ENCODE measurements at places on chromosomes 1 and 21.

GRCh38 chr1:110636149-110636935 lies 30.2 kb upstream of the KCNA2 start:
- DNase-seq = no peak

DNA sequence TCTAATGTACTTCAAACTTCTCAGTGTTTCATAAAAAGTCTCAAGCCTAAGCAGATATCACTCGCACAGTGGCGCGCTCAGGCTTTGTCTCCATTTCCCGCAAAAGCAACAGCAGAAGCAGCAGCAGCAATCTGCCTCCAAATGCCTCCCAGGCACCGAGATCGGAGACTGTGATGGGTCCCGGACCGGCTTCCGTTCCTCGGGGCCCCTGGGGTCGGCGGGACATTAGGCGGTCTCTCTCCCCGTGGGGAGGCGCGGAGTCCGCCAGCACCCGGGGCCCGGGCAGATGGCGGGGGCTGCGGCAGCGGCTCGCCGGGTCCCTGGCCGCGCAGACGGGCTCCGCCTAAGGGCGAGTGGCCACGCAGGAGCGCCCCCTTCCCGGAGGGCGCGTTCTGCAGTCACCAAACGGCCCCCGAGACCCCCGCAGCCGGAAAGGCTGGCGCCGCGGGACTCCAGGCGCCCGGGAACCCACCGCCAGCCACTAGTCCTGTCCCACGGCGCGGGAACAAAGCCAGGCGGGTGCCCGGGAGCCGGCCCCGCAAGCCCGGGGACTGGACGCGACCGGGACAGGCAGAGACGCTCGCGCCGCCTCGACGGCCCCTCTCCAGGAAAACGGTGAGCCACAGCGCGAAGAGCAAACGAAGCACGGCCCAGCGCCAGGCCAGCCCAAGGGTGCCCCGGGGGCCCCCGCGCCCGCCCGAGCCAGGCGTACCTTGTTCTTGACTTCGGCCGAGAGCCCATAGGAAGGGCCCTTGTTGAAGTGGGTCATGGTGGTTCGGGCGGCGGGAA lies 590 bp downstream of the CNN3 start:
- DNase-seq = peak; percentile 11

DNA sequence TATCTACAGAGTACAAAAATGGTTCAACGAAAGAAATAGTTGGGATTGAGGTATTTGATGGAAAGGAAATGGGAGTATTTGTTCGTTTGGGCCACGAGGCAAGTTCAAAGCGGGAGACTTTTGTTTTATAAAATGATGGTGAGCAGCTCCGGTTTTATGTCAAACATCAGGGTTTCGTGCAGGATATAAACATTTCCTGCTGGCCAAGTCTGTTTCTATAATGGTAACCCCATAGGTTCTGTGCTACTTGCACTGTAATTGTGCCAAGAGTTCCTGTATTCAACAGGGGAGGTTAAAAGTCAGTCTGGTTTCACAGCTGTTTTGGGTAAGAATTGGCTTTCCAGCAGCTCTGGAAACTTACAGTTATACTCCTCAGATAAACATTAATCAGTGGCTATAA lies 290.3 kb upstream of the NRIP1 start:
- DNase-seq = no peak

DNA sequence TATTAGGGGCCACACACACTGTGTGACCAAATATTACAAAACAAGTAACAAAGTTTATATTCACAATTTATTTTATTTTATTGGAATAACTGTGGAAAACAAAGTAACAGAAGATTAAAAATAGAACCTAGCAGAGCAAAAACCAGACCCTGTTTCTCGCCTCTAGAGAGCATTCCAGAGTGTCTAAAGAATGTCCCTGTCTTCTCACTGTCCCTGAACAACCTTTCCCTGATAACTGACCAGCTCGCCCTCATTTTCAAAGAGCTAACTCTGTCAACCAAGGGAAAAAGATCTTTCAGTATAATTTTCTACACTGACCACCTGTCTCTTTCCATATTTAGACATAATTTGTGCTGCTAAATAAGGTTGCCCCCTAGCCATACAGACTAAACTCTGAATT lies 646.9 kb downstream of the USP25 start:
- no peak for DNase-seq

DNA sequence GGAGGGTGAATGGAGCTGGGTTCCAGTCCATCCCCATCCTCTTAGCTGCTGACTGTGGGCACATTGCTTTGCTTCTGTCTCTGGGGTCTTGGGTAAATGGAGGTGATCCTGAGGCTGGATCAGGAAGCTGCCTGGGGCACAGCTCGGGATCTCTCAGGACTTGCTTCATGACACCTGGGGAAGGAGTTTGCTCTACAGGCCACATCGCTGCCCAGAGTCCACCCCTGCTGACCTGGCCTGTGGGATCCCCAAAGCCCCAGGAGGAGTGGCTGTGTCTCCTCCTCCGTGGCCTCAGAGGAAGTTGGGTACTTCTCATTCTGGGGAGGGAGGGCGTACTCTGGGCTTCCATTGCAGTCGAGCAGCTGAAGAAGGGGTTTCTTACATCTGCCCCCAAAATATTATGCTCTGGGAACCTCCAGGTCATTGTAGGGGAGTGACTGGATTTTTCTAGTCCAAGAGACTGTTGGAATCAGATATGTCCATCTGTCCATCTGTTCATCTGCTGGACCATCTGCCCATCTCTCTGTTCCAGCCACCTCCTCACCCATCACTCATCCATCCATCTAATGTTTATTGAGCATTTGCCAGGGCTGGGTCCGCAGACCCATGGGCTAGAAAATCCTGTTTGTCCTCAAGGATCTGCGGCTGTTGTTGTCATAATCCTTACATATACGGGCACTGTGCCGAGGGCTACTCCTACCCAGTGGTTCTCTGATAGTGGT lies 45.9 kb downstream of the ARHGEF10L start:
- DNase-seq = no peak

- no peak for DNase-seq
Measured at GRCh38 chr1:39317111-39317510, 112.6 kb downstream of the MACF1 start.

- DNase-seq = peak; percentile 40
Measured at GRCh38 chr1:207828485-207829158, 76.8 kb downstream of the CD46 start.

DNA sequence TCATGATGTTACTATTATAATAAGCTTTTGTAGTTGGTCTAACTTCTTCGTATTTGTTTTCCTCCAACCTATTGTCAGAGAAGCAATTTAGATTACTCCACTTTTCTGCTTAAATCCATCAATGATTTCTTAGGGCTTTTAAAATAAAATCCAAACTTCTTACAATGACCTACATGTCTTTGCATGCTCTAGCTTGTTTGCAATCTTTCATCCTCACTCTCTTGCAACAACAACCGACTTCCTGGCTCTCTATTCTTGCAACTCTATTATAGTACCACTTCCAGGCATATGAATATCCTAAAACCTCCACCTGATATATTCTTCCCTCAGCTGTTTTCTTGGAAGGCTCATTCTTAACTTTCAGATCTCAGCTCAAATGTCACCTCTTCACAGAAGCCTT lies 1288.7 kb downstream of the PLA2G4A start:
- DNase-seq = no peak

GRCh38 chr1:153527023-153527682 lies 8.6 kb downstream of the S100A6 start:
- no peak for DNase-seq

All from activated CD4-positive, alpha-beta T cell treated with anti-CD3 and anti-CD28 coated beads for 1 hour (primary cell).